ENCODE measurements at places on chromosomes 13 and 19.

DNA sequence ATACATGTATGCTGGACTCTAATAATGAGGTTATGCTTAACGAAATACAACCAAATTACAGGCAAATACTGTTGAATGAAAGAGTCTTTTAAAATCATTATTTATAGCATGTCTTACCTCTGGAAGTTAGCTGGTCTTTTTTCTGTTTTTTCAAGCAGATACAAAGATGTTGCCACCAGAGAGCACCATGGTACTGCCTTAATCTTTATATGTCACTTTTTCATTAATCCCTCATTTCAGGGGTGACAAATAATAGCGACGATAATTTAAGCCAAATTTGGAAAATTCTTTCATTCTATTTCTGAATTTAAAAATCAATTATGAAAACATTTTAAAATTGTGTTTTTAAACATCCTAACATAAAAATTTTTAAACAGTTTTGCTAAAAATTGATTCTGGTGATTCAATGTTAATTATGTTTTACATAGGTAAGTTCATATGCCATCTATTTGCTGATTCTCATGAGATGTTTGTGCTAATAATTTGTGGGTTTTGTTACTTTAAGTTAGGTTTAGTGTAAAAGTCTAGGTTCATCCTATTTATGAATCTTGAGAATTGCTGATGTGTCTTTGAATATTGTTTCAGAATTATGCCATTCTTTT, 379.3 kb upstream of the SGCG start:
- no peak for DNase-seq

DNA sequence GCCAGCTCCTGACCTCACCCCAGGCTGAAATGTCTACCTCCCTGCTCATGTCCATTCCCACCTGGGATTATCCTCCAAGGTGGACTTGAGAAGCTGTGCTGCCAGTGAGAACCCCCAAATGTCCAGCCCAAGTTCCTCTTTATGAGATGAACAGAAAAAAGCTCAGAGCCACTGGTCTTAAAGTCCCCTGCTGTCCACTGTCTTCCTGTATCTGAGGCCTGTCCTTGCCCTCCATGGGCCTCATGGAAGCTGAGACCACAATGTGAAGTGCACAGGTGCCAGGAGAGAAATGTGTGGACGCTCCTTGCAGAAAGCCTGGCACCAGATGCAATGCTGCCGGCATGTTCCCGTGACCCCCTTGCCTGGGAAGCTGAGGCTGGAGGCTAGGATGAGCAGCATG, 3.3 kb upstream of the AMER2 start:
- DNase-seq = no peak

DNA sequence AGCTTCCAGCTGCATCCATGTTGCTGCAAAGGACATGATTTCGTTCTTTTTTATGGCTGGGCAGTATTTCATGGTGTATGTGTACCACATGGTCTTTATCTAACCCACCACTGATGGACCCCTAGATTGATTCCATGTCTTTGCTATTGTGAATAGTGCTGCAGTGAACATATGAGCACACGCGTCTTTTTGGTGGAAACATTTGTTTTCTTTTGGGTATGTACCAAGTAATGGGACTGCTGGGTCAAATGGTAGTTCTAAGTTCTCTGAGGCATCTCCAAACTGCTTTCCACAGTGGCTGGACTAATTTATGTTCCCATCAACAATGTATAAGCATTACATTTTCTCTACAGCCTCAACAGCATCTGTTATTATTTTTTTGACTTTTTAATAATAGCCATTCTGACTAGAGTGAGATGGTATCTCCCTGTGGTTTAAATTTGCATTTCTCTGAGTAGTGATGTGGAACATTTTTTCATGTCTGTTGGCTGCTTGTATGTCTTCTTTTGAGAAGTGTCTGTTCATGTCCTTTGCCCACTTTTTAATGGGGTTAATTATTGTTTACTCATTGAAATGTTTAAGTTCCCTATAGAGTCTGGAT, 6.8 kb upstream of the UBE2L5 start:
- no peak for DNase-seq

DNA sequence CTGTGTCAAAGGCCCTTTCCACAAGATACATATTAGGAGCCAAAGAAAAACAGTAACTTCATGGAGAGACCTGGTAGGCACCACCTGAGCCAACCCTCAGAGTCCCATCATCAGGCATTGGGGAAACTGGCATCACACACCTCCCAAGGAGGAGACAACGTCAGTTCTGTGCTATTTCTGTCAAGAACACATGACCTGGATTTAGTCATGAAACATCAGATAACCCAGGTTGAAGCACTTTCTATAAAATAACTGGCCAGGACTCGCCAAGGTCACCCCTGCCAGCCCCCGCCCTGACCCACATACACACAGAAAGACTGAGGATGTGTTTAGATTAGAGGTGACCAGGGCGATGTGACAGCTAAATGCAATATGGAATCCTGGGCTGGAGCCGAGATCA, 35.6 kb downstream of the COL4A1 start:
- DNase-seq = no peak

DNA sequence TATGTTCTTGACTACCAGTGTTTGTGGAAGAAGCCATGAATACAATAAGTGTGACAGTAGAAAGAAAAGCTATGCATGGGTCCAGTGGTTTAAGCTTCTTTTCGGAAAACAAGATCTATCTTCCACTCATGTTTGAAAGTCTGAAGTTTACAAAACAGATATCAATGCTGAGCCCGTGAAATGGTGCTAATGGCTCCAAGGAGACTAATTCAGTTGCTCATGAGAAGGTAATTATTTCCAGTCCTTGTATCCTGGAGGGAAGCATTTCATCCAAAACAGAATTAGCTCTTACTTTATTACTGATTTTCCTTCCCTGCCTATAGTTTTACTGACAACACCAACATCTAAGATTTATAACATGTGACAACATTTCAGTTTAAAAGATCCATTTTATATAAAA, 1364.9 kb downstream of the PCDH9 start:
- DNase-seq = no peak

DNA sequence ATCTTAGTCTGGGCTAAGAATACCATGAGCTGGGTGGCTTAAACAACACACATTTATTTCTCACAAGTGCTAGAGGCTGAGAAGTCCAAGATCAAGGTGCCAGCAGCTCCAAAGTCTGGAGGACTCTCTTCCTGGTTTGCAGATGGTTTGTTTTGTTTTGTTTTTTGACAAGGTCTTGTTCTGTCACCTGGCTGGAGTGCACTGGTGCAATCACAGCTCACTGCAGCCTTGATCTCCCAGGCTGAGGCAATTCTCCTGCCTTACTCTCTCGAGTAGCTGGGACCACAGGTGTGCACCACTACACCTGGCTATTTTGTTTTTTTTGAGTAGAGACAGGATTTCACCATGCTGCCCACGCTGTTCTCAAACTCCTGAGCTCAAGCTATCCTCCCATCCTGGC, 15.5 kb downstream of the APLP1 start:
- no peak for DNase-seq

GRCh38 chr19:10089801-10090375, 3.8 kb downstream of the SHFL start:
- no peak for DNase-seq

DNA sequence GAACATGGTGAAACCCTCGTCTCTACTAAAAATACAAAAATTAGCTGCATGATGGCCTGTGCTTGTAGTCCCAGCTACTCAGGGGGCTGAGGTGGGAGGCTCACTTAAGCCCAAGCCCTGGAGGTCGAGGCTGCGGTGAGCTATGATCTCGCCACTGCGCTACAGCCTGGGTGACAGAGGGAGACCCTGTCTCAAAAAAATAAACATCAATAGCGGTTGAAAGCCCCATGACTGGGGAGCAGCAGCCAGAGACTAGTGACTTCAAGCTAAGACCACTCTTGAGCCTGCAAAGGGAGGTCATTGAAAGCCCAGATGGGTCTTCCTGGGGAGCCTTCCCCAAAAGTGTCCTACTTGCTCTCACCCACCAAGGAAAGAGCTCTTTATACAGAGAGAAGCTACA, 11.9 kb upstream of the ZNF709 start:
- DNase-seq = no peak

- no peak for DNase-seq
These were observed 440.9 kb upstream of the KLF12 start for GRCh38 chr13:74574964-74575728.

- no peak for DNase-seq
These were observed 406.2 kb downstream of the EFNB2 start for GRCh38 chr13:106129273-106129672.

DNA sequence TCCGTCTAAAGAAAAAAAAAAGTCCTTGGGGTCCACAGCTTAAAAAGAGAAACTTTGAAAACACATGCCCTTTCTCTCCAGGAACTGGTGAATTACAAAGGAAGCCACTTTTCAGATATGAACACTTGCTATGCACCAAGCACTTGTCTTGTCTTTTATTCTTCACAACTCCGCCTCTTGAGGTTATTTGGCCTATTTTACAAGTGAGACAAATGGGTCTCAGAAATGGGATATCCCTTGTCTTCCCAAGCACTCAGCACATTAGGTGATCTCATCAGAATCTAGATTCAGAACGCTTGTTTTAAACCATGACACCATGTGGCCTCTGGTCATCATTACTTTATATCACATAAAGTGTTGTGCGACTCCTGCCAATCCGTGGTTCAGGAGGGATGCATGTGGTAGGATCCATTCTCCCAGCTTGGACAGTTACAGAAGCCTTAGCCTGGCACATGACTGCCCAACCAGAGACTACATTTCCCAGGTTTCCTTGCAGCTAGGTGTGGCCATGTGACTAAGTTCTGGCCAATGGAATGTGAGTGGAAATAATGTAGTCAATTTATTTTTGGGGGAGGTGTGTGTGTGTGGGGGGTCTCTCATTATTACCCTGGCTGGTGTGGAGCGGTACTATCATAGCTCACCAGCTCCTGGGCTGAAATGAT, 13.9 kb downstream of the TSKS start:
- no peak for DNase-seq

DNA sequence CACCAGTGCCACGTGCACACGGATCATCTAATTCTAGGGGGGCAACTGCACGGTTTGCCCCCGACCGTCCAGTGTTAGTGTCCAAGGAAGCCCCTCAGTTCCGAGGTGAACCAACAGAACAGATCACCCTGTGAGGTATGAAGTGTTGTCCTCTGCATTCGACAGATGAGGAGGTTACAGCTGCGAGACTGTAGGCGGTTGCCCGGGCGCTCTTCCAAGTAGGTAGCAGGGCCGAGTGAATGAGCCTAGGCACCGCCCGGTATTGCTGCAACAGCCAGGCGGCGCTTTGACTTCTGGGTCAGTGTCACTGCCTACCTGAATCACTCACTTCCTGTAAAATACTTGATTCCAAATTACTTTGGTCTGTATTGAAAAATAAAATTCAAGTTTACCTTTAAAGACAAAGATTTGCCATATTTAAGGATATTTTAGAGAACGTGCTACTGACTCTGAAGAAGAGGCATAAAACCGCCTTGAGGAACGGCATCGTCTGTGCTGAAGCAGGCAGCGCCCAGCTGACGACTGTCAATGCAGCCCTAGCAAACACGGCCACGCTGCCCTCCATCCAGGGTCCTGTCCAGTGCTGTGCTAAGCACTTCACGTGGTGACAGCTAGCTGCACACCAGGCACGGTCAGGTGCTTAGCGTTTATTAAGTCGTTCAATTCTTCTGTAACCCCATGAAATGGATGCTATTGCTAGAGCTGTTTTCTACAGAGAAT, 19.3 kb upstream of the RASA3 start:
- DNase-seq = no peak

DNA sequence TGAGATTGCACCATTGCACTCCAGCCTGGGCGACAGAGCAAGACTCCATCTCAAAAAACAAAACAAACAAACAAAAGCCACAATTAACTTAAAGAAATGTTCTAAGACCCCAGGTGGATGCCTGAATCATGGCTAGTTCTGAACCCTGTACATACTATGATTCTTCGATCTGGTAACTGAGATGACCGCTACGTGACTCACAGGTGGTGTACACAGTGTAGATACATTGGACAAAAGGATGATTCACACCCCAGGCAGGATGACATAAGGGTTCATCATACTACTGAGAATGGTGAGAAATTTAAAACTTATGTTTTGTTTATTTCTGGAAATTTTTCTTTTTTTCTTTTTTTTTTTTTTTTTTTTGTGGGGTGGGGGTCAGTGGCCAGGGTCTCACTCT, 6.5 kb downstream of the ZNF426 start:
- DNase-seq = no peak

DNA sequence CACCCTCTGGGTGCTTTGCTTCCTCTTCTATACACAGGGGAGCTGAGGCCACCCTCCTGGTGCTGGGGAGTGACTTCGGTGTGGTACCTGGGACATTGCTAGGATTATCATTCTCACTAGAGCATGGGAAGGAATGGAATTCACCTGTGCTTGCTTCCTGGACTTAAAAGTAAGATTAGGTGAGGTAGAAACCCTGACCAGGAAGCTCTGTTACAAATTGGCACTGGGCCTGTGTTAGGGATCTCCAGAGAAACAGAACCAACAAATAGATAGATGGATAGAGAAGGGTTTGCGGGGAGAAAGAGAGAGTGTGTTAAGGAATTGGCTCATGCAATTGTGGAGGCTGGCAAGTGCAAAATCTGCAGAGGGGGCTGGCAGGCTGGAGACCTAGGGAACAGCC, 13.9 kb upstream of the SIAH3 start:
- no peak for DNase-seq

Measured in effector memory CD4-positive, alpha-beta T cell (primary cell).